ENCODE measurements at places on chromosomes 4 and X.

DNA sequence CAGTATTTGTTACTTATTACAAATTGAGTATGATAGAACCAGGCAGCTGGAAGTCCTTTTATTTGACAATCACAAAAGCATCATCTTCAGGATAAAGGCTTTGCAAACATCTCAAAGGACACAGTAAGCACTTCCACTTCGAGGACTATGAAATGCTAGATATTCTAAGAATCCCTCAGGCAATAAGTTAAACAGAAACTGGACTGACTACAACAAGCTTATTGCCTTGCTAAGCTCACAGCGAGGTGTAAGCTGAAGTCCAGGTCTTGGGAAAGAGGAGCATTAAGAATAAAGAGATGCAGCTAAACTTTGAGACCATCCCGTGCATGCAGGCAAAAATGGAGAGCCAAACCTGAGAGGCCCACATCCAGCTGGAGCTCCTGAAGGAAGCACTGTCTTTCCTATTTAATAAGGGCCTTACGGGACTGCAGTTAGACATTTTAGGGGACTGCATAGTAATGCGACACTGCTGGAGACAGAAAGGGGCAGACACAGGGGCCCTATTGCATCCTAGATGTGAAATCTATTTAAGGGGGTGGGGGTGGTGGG lies 38.7 kb downstream of the DCHS2 start:
- no peak for DNase-seq

DNA sequence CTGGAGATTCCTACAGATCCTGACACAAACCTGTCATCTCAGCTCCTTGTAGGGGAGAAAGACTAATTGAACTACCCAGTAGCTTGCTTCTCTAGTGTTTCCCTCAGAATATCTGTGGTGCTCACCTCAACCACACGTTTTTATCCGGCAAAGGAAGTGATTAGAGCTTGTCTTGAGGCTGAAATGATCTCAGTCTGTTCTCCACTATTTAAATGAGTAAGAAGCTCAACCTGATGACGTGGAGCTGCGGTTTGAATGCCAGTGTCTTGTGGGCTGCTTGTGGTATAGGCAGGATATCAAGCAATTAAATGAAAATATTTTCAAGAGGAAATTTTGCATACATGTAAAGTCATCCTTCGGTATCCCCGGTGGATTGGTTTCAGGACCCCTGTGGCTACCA lies 270.2 kb downstream of the TLL1 start:
- DNase-seq = no peak

DNA sequence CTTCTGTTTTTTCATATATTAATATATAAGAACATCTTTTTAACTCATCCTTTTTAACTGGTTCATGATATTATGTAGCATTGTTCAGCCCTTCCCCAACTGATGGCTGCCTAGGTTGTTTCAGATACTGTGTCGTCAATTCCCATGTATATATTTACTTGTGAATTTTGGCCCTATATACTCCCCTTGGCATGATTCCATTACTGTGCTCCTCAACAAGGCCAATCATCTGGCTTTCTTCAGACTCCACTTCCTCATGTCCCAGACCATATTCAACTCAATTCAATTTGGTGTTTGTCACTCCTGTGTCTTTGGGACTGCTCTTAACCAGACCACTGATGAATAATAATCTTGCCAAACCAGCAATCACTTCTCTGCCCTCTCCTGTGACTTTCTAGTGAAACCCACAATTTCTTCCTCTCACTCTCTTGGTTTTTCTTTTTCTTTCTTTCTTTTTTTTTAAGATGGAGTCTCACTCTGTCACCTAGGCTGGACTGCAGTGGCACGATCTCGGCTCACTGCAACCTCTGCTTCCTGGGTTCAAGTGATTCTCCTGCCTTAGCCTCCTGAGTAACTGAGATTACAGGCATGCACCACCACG lies 2.7 kb upstream of the WDR45 start:
- DNase-seq = no peak

GRCh38 chrX:13101441-13102139 lies 57.2 kb upstream of the FAM9C start:
- DNase-seq = no peak

GRCh38 chr4:170423137-170423536 lies 333.4 kb upstream of the AADAT start:
- DNase-seq = no peak

- DNase-seq = no peak
Observed at GRCh38 chrX:101029665-101030064, 22.2 kb downstream of the TRMT2B start.

- no peak for DNase-seq
Observed at GRCh38 chr4:7900334-7900909, 39.2 kb downstream of the AFAP1 start.

- no peak for DNase-seq
Observed at GRCh38 chr4:143384381-143384994, 47.8 kb downstream of the GAB1 start.

DNA sequence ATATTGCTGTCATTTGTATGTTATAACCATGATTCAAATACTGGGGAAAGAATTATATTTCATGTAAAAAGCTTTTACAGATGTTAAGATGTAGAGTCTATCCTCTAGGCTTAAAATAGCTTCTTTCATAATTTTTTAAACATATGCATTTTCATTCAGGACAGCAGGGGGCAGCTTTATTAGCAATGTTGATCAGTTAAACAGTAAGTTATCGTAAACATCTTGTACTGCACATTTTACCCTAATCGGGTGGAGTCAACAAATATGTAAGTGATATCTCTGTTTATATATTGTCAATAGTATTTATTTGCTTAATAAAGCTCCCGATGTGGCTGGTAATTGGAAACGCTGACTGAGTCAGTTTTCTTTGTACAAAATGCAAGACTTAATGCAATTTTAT lies 142.5 kb upstream of the MED14 start:
- DNase-seq = no peak

GRCh38 chr4:140213116-140213515 lies 59.1 kb upstream of the MAML3 start:
- no peak for DNase-seq

- no peak for DNase-seq
Observed at GRCh38 chrX:30572004-30572403, 5.6 kb downstream of the TASL start.

- no peak for DNase-seq
Observed at GRCh38 chr4:108313546-108314339, 145.0 kb upstream of the LEF1 start.

GRCh38 chr4:168337550-168337940 lies 19.0 kb upstream of the DDX60 start:
- DNase-seq = no peak

- no peak for DNase-seq
Observed at GRCh38 chr4:101835121-101835904, 44.8 kb downstream of the BANK1 start.

GRCh38 chr4:154807042-154807630 lies 26.1 kb downstream of the RBM46 start:
- DNase-seq = no peak

GRCh38 chrX:80879143-80879542 lies 69.5 kb upstream of the BRWD3 start:
- DNase-seq = no peak

- DNase-seq = no peak
Observed at GRCh38 chr4:71732706-71733105, 51.2 kb downstream of the GC start.

DNA sequence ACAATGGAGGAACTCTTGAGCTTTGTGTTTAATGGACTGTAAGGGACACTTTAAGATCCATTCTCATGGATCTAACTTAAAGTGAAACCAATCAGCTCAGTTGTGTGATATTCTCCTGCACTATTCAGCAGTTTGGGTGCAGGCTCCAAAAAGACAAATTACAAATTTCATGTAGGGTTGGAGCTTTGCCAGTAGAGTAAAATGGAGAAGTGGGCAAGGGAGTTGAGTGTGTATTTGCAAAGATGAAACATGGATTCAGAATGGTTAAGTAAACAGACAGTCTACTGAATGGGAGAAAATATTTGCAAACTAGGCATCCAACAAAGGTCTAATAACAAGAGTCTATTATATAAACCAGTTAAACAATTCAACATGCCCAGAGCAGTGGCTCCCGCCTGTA lies 21.2 kb upstream of the MID2 start:
- DNase-seq = no peak

DNA sequence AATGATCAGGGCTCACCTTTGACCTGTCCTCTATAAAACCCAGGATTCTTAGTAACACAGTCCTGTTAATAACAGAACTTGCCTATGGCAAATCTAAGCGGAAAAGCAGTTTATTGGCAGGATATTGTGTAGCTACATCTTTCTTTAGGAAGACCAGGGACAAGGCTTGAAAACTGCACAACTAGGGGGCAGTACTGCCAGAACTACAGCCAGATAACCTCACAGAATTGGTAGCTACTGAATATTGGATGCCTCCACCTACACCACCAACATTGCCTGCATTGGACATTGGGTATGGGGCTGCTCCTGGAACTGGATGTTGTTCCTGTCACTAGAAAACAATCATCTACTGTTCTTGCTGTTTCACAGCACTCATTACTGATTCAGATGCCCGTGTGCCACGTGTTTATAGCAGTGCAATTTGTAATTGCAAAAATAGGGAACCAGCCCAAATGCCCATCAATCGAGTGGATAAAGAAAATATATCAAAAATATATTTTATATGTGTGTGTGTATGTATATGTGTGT lies 47.4 kb downstream of the REPS2 start:
- DNase-seq = no peak

- DNase-seq = no peak
Observed at GRCh38 chr4:10031668-10032590, 10.6 kb upstream of the SLC2A9 start.

GRCh38 chrX:11600578-11600977 lies 65.1 kb downstream of the ARHGAP6 start:
- no peak for DNase-seq

DNA sequence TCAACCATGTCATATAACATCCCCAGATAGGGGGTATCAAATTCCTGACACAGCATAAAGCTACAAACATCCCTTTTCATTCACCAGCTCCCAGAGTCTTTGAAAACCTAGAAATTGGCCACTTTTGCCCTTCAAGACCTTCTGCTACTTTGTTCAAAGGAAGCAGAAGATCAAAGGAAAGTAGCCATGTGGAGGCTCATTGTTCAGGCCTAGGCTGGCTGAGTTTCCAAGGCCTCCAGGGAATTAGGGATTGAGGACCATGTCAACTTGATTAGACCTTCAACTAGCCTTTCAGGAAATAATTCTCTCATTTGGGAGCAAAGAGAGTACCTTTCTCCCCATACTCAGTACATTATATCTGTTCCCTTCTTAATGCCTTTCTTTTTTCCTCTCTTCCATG lies 66.8 kb upstream of the ATXN3L start:
- no peak for DNase-seq
